ENCODE measurements at places on chromosomes 16 and 17.

DNA sequence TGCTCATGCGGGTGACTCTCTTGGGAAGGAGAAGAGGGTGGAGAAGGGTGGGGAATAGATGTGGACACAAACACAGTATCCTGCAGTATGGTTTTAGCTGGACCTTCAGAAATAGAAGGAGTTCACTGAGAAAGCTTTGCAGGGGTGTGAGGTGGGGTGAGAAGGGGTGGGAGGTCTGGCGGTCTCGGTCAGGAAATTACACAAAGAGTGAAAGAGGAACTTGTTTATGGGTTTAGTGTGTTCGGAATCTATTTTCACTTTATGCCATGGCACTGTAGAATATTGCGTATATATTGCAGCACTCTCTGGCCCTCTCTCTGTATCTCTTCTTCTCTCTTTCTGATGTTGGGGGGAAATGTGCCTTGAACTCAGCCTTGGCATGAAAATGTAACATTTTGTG lies 148.2 kb upstream of the GOT2 start:
- no peak for DNase-seq

GRCh38 chr16:57310801-57311200 lies 26.3 kb upstream of the PLLP start:
- no peak for DNase-seq

- no peak for DNase-seq
Measured at GRCh38 chr17:2690165-2691068, 21.1 kb downstream of the CLUH start.

DNA sequence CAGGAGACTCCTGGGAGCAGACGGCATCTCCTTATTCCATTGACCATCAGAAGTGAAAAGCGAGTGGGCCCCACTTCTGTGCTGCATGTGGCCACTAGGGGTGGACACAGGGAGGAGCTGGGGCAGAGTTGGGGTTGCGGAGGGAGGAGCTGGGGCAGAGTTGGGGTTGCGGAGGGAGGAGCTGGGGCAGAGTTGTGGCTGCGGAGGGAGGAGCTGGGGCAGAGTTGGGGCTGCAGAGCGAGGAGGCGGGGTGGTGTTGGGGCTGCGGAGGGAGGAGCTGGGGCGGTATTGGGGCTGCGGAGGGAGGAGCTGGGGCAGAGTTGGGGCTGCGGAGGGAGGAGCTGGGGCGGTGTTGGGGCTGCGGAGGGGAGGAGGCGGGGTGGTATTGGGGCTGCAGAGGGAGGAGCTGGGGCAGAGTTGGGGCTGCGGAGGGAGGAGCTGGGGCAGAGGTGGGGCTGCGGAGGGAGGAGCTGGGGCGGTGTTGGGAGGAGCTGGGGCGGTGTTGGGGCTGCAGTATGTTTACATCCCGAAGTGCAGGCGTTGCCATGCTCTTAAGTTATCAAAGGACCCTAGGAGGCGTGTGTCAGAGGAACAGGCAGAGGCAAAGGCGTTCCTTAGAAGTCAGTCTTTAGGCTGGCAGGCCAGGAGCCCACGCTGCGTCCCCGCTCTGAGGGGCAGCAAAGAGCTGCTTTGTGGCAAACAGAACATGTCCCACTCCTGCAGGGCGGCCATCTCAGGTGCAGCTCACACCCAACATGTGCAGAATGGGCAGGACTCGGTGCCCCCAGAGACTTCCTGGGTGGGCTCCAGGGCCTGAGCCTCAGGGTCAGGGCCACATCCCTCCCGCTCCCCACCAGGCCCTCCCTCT lies 76.0 kb downstream of the ZNF778 start:
- DNase-seq, result no peak

GRCh38 chr16:87203060-87203656 lies 114.0 kb downstream of the C16orf95 start:
- DNase-seq, result peak; percentile 84

GRCh38 chr17:61461586-61461966 lies 9.4 kb downstream of the TBX4 start:
- no peak for DNase-seq

GRCh38 chr17:35433075-35433894 lies 985 bp upstream of the SLFN12 start:
- peak; percentile 18 for DNase-seq

- DNase-seq, result no peak
Measured at GRCh38 chr16:74982256-74982655, 2.7 kb downstream of the WDR59 start.

DNA sequence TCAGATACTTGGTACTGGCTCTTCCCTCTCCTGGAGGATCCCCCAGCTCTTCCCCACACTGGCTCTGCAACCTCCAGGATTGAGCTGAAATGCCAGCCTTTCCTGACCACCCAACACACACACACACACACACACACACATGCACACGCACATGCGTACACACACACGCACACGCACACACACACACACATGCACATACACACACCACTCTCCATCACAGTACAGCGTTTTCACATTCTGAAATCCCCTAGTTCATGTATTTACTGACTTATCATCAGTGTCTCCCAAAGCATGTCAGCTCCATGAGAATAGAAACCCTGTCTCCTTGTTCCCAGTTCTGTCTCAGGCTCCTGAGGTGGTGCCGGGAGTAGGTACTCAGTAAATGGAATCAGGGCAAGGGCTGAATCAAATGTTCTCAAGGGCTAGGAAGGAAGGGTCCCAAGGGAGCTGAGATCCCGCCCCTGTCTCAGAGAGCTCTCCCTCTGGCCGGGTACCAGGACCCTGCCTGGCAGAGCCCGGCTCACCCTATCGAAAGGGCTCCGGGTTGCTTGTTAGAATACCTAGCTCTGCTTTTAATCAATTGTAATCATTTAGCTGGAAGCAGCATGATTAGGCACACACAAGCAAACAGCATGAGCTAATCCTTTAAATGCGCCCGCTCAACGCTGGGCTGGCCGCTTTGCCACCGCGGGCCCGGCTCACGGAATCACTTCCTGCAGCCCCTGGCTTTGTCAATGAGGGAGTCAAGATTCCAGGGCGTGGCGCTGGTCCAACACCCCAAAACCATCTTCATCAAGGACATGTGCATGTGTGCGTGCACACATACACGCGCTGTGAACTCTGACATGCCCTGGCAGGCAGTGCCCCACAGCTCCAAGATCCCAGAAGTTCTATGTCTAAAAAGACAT lies 140.7 kb downstream of the C16orf78 start:
- DNase-seq, result no peak

GRCh38 chr17:9287306-9287705 lies 266.0 kb downstream of the NTN1 start:
- DNase-seq, result no peak

GRCh38 chr17:75482098-75482942 lies 25.9 kb downstream of the TMEM94 start:
- no peak for DNase-seq

DNA sequence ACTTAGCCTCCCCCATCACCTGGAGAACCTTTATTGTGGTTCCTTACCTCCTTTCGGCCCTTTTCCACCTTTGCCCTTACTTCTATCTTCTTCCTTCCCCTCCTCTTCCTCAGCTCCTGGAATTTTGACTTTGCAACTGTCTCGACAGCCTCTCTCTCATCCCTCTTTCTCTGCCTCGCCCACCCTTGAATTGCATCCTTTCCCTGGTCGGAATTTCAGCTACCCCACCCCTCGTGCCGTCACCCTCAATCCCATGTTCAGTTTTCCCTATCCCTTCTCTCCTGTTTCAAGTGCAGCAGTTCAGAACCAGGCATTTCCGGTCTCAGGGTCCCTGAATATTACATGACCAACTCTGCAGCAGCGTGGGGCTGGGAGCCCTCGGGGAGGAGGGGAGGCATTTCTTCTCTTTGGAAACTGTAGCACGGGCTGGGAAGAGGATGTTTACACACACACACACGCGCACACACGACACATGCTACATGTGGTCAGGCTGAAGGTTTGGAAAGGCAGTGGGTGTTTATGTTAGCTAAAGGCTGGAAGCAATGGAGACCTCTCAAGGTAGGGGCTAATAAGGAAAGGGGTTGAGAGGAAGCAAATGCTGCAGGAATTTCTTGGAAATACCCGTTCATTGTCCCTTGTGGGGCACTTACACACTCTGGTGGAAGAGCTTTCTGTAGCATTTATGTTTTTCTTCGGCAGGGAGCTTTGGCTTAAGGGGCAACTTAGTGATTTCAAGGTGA lies 971 bp downstream of the MINK1 start:
- DNase-seq, result peak; percentile 44

GRCh38 chr16:85521552-85522307 lies 91.4 kb upstream of the GSE1 start:
- DNase-seq, result no peak

DNA sequence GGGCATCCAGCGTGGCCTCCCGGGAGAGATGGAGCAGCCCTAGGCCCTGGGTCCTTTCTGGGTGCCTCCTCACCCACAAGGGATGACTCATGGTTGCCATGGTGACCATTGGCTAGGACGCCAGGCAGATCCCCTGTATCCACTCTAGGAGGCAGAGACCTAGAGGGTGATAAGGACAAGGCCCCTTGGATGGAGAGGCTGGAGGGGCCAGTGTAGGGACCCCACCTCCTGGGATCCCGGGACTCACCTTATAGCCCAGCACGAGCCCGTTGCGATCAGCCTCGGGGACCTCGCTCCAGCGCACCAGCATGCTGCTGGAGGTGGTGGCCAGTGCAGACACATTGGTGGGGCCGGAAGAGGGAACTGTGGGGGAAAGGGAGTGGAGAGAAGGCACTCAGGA lies 82.2 kb upstream of the CDC42EP4 start:
- DNase-seq, result no peak

DNA sequence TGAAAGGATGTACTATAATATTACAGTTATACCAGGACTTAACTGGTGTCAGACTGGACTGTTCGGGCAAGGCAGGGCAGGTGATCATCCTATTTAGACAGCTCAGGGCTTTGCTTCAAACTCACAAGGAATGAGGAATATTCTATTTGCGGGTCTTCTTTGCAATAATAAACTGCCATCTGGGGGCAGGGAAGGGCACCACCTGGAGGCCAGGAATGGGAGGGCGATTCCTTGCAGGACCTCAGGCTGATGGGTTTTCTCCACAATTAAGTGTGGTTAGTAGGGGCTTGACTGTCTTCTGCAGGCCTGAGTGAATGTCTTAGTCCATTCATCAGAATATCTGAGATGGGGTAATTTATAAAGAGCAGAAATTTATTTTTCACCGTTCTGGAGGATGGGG lies 424.1 kb downstream of the CA10 start:
- DNase-seq, result peak; percentile 15

DNA sequence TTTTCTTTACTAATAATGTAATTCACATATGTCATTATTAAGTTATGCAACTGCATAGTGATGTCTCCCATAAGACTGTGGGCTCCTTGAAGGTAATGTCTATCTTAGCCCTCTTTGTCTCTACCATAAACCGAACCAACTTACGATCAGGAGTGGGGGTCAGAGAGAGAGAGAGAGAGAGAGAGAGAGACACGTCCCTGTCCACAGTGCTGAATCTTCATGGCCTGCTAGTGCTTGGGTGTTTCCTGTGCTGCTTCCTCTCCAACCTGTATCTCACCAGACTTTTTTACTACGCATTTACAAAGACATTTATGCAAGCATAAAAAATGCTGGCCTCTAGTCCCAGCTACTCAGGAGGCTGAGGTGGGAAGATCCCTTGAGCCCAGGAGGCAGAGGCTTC lies 52.2 kb upstream of the HAPSTR1 start:
- DNase-seq, result peak; percentile 12

GRCh38 chr16:65725156-65725845 lies 603.4 kb upstream of the CDH11 start:
- no peak for DNase-seq

- no peak for DNase-seq
Measured at GRCh38 chr17:69300222-69300621, 26.7 kb downstream of the ABCA5 start.

DNA sequence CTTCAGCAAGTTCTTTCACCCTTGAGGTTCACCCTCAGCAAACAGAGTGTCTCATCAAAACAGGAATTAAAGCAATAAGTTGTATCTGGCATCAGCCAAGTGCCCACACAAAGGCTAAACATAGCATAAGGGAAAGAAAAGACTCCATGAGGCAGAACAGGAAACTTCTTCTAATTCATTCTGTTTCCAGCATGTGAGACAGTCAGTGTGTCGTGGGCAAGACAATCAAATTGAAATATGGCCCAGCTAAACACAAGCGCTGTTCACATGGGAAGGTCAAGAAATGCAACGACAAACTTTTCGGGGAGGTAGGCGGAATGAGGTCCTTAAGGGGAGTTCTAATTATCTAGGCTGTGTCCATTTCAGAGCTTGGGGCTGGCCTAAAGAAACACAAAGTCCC lies 393.4 kb downstream of the HAPSTR1 start:
- DNase-seq, result no peak

- DNase-seq, result no peak
Measured at GRCh38 chr17:71921796-71922195, 199.0 kb upstream of the SOX9 start.

DNA sequence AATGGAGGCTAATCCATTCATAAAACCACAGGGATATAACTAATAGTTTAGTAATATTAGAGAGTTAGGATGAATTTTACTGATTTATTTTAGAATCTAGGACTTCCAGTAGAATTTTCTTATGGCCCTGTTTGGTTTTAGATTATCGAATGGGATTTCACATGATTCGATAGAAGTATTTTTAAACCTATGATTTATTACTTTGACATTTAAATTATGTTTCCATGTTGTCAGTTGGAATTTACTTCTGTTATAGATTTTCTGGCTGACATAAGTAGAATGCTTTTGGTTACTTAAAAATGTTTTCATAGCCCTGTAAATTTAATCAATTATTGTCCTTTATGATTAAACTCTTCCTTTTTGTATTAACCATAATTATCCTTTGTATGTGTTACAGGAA lies 158.8 kb downstream of the CHD9 start:
- DNase-seq, result no peak

DNA sequence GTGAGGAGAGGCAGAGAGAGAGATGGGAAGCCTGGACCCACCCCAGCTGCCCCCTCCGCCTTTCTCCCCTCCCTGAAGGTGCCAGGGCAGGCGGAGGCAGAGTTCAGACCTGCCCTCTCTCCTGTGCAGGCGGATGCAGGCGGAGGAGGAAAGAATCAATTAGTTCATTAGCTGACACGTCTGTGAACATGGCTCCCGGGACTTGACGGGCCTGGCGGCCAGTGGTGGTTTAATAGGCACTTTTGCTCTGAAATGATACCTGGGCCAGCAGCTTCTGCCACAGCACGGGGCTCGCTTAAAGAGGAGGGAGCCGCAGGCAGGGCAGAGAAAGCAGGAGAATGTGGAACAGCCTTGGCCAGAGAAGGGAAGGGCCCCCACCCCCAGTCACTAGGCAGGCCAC lies 98.1 kb downstream of the SDK2 start:
- no peak for DNase-seq

GRCh38 chr16:76665571-76666275 lies 388.5 kb downstream of the CNTNAP4 start:
- DNase-seq, result no peak

DNA sequence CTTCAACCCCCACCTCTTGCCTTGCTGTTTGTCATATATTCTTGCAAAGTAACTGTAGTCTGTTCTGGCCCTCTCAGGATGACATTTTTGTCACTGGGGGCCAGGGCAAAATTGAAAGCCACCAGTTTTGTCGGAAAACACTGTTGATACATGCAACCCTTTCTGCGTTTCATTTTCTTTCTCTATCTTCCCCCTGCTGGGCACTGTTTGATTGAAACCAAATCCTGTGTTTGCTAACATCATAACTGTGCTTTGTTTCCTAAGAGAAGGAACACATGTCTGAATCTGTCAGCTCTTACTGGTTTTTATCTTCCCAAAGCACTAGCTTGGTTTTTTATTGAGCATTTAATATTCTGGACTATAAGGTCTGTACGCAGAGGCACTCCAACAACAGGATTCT lies 11.7 kb upstream of the CPPED1 start:
- DNase-seq, result no peak
